ENCODE measurements at places on chromosomes 3 and 15.
A peak's percentile ranks its signal among the peaks of the same experiment; 100 is the strongest.

- no peak for DNase-seq
Observed at GRCh38 chr15:63699101-63699785, 102.1 kb downstream of the FBXL22 start.

DNA sequence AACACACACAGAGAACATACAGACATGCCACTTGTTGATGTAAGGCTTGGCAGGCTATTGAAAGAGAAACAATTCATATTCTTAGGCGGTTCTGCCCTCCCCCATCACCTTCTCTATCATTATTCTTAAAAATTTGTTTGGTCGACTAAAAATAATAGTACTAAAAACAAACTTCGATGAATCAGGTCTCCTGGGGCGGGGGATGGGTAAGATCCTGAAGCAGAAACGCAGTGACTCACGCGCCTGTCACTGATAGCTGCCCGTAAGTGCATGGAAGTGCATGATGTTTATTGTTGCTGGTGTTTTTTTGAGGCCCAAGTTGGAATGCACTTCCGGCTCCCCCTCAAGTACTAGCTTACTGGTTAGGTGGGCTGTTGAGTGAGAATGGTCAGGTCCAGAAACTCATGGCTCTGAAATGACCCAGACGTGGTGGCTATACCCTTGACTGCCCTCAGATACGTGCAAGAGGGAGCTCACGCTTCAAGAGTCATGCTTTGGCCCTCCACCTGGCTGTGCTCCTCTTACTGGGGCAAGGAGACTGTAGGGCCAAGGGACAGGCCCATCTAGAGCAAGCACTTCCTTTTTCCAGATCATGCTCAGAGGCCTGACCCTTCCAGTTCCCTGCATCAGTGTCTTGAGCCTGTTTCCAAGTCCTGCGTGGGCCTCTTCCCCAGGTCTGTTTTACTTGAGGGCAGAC is 10.9 kb downstream of the SMAD3 start:
- DNase-seq = no peak

DNA sequence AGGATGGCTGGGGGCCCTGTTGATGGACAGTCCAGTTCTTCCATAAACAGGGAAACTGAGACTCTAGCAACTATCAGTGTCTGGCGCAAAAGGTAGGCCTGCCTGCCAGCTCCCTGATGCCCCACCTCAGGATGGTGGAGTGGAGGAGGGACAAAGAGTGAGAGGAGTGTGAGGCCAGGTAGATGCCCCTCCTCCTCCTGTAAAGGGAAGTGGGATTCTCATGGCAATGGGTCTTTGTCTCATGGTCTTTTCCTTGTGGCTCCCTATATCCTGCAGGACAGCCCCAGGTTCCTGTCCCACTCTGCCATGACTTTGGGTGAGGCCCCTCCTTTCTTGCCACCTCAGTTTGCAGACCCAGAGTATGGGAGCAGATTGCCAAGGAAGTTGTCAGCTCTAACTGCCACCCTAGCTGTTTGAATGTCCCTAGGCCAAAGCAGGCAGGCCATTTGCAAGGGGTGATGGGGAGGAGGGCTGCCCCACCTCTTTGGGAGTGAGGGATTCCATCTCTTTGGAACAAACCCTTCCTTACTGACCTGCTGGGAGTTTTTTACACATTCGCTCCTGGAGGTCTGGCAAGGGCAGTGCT is 2.8 kb upstream of the DNAH1 start:
- DNase-seq = no peak

DNA sequence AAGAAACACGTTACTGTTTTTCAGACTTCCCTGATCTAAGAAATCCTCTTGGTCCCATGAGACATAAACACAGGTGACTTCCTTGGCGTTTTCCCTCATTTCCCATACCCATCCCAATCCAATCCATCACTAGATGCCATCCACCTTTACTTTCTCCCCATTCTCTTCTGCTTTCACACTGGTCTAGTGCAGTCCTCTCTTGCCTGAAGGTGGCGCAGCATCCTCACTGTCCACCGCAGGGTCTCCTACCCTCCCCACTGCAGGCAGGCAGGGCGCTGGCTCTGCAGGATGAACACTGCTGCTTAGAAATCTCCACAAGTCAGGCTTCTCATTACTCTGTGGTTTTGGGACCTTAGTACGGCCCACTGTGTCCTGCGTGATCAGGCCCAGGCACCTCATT is 58.2 kb downstream of the RAB7A start:
- DNase-seq = no peak

GRCh38 chr3:196555295-196555694 is 13.1 kb downstream of the WDR53 start:
- no peak for DNase-seq

DNA sequence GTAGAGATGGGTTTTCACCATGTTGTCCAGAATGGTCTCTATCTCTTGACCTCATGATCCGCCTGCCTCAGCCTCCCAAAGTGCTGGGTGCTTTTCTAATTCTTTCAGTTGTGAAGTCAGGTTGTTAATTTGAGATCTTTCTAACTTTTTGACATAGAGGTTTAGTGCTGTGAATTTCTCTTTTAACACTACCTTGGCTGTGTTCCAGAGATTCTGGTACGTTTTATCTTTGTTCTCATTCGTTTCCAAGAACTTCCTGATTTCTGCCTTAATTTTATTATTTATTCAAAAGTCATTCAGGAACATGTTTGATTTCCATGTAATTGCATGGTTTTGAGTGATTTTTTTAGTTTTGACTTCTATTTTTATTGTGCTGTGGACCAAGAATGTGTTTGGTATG is 63.5 kb upstream of the CCDC54 start:
- DNase-seq = no peak

DNA sequence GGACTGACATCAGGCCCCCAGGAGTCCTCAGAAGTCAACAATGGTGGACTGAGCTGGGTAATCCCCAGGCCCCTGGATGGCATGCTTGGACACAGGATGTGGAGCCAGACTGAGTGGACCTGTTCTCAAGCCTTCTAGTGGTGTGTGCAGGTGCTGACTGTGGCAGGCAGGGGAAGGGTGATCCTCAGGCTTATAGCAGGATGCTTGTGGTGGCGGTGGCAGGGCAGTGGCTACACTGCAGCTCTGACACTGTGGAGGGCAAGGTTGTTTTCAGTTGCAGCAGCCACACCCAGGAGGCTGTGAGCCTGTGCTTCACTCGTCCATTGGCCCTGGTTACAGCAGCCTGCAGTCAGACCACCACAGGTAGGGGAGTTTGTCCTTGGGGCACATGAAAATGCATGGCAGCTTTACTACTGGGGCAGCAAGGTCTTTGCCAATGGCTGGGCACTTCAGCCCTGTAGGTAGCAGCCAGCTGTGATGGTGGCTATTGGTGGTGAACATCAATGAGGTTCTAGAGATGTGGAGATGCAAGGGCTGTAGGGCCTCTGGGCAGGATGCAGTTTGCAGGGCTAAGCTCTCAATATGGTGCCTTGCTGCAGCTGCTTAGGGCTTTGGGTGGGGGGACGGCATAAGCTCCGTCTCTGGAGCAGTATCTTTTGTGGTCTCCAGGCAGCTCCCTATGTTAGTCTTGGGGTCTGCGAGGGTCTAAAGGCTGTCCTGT is 17.5 kb upstream of the MYO5A start:
- DNase-seq = no peak

GRCh38 chr15:80426316-80426715 is 22.1 kb downstream of the ARNT2 start:
- no peak for DNase-seq

DNA sequence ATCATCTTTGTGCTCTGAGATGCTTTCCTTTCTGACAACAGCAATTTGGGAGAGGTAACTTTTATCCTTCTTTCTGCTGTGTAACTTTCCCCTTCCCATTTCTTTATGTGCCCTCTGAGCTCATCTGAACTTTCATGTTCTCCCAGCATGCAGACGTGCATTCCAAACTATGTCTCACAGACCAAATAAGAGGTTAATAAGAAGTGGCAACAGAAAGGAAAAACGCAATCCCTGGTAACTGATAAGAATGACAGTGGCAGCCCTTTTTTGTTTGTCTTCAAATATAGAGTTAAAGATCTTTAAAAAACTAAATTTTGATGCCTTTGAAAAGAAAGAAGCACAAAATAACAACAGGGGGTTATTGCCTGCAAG is 533.4 kb downstream of the FOXP1 start:
- no peak for DNase-seq

DNA sequence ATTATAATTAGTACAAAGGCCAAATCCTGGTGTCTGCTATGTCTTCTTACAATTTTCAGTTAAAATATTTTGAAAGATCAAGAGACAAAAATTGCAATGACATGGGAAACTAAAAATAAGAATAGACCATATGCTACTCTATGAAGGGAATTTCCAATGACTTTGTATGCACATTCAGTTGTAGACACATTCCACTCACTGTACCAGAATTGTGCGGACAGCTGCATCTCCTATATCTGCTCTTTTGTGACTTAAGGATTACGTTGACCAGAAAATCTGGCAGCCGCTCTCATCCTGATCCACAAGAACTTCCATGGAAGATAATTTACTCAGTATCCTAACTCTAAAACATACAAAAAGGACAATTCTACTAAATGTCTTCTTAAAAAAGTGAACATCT is 493.9 kb upstream of the KCNMB2 start:
- no peak for DNase-seq

GRCh38 chr15:93200081-93200836 is 111.2 kb upstream of the RGMA start:
- DNase-seq = no peak

DNA sequence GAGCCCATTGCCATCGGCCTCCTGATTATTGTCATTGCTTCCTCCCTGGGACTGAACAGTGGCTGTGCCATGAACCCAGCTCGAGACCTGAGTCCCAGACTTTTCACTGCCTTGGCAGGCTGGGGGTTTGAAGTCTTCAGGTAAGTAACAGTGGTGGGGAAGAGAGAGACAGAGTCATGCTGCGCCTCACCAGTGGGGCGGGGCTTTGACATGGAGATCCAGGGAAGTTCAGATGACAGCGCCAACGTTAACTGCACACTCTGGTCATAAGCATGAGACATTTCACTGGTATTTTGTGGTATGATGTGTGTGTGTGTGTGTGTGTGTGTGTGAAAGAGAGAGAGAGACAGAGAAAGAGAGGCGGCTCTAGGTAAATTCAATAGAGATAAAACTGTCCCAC is 41.0 kb downstream of the AQP9 start:
- no peak for DNase-seq

DNA sequence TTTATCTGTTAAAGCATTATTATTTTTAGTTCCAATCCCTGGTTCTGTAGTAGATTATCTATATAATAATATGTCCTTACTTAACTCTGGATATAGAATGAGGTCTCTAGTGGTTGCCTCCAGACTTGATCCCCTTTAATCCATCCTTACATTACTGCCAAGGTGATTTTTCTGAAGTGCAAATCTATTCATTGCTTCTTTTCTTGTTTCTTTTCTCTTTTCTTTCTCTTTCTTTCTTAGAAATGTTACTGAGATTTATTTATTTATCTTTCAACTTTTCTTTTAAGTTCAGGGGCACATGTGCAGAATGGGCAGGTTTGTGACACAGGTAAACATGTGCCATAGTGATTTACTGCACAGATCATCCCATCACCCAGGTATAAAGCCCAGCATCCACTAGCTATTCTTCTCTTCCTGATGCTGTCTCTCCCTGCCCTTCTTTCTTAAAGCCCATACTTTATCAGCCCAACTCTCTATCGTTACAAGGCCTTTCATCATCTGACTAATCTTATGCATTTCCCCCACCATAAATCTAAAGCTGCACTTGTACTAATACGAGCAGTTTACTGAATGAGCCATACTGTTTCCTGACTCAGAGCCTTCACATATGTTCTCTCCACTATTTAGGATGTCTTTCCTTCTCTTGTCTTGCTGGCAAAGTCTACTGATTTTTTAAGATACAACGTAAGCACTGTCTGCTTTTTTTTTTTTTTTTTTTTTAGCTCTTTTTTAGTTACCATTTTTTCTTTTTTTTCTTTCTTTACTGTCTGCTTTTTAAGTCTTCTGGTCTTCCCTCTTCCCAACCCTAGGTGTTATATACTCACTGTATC is 4.6 kb downstream of the GLCE start:
- DNase-seq = no peak

- no peak for DNase-seq
Observed at GRCh38 chr3:105502333-105502732, 135.6 kb downstream of the ALCAM start.

- DNase-seq = no peak
Observed at GRCh38 chr3:13722178-13722577, 157.7 kb downstream of the WNT7A start.

DNA sequence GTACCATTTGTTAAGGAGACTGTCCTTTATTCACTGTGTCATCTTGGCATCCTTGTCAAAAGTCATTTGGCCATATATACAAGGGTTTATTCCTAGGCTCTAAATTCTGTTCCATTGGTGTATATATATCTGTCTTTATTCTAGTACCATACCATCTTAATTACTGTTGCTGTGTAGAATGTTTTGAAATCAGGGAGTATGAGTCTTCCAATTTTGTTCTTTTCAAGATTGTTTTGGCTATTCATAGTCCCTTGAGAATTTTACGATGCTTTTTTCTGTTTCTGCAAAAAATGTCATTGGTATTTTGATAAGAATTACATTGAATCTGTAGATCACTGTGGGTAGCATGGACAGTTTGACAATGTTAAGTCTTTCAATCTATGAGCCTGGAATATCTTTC is 28.7 kb downstream of the PFN2 start:
- no peak for DNase-seq

DNA sequence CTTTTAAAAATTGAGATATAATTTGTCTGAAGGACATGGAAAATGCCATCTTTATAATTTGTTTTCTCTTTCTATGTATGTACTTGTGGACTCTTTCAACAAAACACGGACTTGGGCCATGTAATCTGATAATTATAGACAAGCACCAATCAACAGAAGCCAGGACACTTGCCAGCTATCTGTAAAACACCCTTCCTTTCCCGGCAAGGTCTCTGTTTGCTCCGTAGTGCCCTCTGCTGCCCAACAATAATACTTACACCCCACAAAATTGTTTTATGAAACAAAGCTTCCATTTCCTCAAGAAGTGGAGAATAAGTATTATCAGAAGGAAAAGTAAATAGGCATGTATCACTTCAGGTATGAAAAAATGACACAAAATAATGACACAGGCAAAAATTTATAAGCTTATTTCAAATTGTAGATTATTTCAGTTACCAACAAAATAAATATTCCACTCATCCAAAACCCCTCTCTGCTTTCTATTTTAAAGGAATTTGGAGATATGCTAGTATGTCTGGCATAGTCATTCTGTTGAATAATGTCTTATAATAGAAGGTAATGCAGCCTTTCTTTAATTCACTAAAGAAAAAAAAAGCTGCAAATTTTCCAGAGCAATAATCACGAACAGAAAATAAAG is 32.8 kb downstream of the MYH15 start:
- peak; percentile 60 for DNase-seq

GRCh38 chr15:54298396-54298795 is 320.2 kb downstream of the UNC13C start:
- no peak for DNase-seq

DNA sequence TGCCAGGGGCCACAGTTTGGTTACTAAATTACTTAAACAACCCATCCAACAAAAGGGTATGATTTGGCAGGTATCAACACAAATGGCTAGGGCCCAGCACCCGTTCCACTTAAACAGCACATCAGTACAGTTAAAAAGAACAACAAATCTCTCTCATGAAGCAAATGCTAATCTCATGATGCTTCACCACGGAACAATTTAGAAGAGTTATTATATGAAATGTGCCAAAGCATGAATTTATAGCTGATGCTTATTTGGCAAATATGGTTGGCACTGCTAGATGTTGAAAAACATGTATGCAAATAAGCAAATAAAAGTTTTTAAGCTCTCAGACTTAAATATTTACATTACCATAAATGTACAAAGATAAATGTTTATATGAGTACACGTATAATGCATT is 2.3 kb downstream of the PEAK1 start:
- DNase-seq = no peak

GRCh38 chr3:12965999-12966846 is 107.0 kb downstream of the IQSEC1 start:
- DNase-seq = no peak

All from NCI-H1694 treated with DMSO at 0.1 percent for 48 hours (cell line).